DMS79 treated with DMSO at 0.1 percent for 48 hours (cell line): ENCODE measurements at places on chromosomes 5 and 9.

GRCh38 chr5:6638236-6638635 lies 5.0 kb downstream of the SRD5A1 start:
- DNase-seq, result no peak

GRCh38 chr5:132608107-132608506 lies 49.9 kb upstream of the IL13 start:
- DNase-seq, result no peak

GRCh38 chr9:124447297-124447661 lies 3.0 kb upstream of the ADGRD2 start:
- no peak for DNase-seq

DNA sequence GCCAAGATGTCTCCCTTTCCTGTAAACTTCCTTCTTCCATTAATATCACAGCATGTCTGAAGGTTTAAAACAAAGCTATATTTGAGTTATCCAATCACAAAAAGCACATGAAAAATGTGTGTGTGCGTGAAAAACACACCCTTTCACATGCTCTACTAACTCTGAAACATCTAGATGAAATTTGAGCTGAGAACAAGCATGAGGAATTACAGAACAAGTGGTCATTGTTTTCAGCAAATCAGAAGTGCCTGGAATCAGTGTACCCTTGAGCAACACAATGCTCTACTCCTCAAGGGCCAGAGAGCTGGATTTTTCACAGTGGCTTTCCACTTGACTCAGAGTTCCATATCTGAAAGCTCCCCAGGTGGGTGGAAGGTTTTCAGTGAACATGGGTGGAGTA lies 255.9 kb downstream of the PSAT1 start:
- DNase-seq, result peak; percentile 32

DNA sequence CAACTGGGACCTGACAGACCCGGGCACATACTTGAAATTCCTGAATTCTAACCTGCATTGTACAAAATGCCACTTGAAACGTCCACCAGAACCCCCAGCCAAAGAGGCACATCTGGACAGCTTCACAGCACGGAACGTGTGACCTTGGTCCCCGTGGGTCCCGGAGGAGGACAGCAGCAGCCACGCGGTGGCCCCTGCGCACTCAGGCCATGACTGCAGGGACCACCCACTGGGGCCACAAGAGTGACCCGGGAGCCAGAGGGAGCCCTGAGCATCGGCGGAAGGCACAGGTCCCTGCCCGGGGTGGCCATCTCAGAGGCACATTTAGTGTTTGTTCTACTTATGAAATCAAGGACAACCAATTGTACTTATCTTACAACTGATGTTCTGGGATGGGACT lies 2.1 kb upstream of the SNAPC4 start:
- DNase-seq, result no peak

DNA sequence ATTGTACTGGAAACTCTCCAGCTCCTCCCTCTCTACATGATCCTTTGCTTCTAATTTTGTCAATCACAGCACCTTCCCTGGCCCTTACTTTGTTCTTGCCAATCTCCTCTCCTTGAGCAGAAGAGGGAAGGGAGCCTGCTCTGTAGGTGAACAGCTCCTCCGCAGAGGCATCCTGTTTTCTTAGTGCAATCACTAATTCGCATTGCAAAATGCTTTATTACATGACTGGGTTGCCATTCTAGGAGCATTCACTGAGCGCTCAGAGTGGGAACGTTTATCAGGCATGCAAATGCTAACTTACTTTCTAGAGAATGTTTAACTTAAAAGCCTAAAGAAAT lies 416 bp upstream of the SNX18 start:
- peak; percentile 46 for DNase-seq

GRCh38 chr9:129141066-129142041 lies 30.1 kb downstream of the PTPA start:
- DNase-seq, result peak; percentile 69

DNA sequence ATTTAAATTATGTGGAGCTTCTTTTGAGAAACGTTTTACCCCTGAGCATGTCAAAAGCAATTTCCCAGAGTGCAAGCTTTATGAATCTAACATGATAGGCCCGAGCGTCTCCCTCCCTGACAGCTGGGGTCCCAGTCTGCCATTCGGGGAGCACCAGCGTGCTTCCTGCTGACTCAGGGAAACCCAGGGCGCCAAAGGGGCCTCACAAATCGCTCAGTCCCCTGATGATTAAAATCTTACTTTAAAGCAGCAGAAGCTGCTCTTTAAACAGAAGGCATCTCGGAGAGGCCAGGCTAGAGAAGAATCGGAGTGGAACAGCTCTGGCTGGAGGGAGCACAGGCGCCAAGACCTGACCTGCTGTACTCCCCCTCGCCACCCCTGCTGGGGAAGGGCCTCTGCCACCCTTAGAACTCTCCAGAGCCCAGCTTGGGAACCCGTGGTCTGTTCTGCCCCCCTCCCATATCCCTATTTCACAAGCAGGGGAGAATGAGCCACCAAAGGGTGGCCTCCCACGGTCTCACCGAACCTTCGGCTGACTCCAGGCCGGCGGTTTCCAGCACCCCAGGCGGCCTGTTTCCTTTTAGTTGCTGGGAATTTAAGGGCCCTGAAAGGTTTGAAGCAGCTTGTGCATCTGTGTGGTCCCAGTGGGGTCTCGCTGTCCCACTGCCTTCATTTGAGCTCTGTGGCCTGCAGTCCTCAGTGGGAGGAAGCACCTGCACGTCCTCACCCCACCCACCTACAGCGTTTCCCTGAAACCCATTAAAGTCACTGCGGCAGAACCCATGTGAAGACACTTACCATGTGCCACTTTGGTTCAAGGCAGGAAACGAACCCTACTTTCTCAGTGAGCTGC lies 147.6 kb downstream of the COL23A1 start:
- DNase-seq, result no peak

DNA sequence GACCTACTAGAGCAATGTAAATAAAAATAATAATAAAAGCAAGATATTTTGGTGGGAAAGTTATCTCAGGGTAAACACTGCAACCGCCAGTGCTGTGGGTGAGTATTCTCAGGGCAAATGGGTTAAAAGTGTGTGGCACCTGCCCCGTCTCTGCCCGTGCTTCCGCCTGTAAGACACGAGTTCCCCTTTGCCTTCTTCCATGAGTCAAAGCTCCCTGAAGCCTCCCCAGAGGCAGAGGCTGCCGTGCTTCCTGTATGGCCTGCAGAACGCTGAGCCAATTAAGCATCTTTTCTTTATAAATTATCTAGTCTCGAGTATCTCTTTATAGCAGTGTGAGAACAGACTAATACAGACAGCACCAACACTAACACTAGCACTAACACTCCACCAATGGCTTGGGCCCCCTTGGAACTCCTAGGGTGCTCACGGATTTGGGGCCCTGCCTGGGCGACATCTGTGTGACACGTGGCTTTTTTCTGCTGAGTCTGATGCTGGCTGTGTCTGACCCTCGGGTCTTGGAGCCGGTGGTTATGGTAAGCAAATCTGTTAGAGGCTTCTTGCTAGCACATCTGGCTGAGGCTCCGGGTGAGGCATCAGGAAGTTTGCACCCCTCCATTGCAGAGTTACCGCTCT lies 10.6 kb downstream of the PLEKHG4B start:
- no peak for DNase-seq

DNA sequence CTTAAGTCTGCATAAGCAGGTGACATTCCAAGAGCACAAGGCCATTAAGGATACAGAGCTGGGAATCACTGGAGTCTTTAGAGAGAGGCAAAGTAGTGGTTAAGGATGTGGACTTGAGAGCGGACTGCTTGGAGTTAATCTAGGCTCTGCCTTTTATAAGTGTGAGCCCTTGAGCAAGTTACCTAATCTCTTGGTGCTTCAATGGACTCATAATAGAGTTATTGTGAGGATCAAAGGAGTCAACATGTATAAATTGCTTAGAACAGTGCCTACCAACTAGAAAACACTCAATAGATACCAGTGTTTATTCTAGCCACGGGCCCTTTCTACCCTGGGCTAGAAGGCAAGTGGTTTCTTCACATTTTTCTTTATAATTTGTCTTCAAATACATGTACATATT lies 819.4 kb downstream of the NR2F1-AS1 start:
- no peak for DNase-seq

DNA sequence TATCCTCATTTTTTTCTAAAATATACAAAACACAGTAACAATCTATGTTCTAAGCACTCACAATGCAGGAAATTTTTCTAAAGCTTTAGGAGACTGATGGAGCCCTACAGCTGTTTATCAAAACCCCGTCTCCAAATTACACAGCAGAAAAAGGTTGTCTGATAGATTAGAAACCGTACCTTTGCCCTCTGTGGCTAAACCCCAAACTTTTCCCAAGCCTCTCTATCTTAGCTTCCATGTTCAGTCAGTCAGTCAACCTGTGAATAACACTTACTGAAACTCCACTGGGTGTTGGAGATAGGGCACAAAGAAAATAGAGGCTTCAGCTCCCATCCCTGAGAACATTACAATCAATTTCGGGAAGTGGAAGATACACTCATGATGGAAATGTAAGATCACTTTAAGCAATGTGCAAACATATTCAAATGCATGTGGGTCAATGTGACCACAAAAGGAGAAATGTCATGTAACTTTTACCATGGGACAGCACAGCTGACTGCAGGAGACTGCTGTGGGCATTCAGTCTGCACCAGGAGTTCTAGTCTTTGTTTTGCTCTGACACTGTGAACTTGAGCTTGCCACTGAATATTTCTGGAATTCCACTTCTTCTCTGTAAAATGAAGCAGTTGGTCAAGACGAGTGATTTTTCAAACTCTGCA lies 279.5 kb upstream of the PIK3R1 start:
- no peak for DNase-seq

GRCh38 chr5:133455676-133456075 lies 156.7 kb downstream of the FSTL4 start:
- peak; percentile 2 for DNase-seq

- DNase-seq, result peak; percentile 47
These were observed 20.0 kb downstream of the PITX1 start for GRCh38 chr5:135013947-135014570.

- DNase-seq, result no peak
These were observed 43.7 kb downstream of the LURAP1L start for GRCh38 chr9:12818431-12819000.

DNA sequence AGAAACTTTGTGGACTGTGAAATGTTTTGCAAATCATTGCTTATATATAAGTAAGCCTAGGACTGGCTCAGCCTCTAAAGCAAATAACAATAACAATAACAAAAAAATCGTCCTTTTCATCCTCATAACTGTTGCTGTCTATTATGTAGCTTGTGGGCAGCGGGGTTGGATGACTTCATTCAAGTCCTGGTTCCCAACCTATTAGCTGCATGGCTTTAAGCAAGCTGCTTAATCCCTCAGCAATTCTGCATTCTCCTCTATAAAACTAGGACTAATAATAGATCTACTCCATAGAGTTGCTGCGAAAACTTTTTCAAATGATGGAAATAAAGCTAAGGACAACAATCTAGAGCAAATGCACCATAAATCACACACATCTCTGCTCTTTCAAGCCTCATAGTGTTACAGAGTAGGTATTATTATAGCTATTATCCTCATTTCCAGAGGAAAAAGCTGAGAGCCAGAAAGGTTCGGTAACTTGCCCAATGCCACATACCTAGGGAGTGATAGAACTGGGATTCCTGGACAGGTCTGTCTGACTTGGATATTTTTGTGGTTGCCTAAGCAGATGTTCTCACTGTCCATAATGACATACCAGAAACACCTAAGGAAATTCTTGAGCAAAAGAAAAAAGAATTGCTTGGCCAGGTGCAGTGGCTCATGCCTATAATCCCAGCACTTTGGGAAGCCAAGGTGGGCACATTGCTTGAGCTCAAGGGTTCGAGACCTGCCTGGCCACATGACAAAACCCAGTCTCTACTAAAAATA lies 98.8 kb upstream of the ADRA1B start:
- no peak for DNase-seq

- DNase-seq, result no peak
These were observed 3.0 kb downstream of the FRRS1L start for GRCh38 chr9:109164042-109164441.

DNA sequence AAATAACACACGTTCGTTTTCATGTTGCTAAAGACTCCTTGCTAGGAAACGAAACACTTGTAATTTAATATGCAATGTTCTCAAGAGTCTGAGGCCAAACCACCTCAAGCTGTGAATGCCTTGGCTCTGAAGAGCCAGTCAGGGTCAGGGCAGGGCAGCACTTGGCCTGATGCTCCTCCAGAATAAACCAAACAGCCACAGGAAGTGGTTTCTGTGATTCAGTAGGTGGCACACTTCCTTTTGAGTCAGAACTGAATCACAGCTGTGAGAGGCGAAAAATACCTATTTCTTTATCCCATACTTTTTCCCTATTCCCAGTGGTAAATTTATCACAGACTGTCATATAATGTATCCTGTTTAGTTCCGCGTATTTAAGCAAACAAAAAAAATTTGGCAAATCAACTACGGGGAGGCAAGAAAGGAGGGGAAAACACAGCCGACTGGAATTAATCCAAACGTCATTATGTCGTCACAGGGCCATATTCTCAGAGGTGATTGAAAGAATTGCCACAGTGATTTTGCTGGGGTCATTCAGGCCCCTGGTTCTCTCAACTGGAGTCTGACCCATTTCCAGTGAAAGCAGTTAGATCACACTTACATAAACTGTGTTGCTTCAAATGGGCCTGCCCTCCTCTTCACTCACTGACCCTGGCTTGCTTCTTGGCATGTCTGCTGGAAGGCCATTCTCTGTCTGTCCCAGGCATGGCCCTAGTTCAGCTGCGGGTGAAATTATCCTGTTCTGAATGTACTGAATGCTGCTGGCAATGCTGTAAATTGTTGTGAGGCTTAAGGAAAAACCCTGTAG lies 71.2 kb downstream of the ARRDC3 start:
- peak; percentile 59 for DNase-seq

DNA sequence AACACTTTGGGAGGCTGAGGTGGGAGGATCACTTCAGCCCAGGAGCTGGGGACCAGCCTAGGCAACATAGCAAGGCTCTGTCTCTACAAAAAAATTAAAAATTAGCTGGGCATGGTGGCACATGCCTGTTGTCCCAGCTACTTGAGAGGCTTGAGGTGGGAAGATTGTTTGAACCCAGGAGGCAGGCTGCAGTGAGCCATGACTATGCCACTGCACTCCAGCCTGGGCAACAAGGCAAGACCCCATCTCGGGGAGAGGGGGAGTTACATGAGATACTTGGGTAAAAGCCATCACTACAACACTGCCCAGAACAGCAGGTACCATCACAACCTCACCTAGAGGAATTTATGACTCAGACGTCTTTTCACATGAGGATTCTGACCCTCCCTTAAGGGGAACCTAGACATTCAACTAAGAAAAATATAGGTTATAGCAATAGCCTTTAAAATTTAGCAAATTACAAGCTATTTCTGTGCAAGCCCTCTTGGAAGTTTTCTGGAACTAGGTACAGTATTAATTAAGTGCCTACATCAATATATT lies 143.5 kb downstream of the NFIB start:
- DNase-seq, result no peak

- DNase-seq, result no peak
These were observed 98.3 kb upstream of the BOD1 start for GRCh38 chr5:173714551-173715428.

- DNase-seq, result no peak
These were observed 58.9 kb upstream of the MIER3 start for GRCh38 chr5:57010786-57011185.

- DNase-seq, result no peak
These were observed 52.1 kb downstream of the TSSK1B start for GRCh38 chr5:113382731-113383130.
